ENCODE measurements at places on chromosomes 2 and 18.

GRCh38 chr18:31679133-31679742 is 5.1 kb downstream of the B4GALT6 start:
- DNase-seq, result no peak

DNA sequence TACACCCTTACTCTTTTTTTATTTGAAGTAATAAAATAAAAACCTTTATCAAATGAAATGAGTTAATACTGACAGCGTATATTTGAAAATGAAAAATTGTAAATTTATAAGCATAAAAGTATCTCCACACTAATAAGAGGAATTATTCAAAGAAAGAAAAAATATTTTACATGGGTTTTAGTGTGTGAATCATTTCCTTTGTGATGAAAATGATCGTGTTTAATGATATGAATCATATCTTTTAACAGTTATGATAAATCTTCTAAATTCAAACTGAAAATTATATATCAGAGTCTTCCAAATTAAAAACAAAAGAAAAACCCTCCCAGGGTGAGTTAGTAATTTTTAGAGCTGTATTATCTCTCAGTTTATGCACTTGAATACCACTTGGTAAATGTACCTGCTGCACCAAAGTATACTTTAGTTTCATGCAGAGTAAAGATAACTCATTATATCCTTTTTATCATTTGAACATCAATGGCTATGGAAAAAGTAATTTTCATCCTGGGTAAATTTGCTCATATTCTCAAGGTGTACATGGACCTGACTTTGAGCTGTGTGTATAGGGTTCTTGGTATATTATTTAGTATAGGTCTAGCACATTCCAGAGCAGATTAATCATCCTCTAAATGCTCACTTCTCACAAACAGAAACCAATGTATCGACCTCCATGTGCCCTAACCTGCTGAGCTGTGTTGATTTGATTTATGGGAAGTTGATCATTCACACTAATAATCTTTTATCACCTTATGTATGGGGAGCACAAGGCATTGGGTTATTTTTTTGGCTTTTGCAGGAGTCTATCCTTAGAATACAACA is 98.7 kb upstream of the VWC2L start:
- DNase-seq, result no peak

GRCh38 chr18:30177056-30177455 is 865.5 kb downstream of the DSC3 start:
- DNase-seq, result no peak

GRCh38 chr2:11784747-11785610 is 38.5 kb downstream of the LPIN1 start:
- DNase-seq, result no peak

- no peak for DNase-seq
These were observed 97.4 kb upstream of the STK17B start for GRCh38 chr2:196268538-196269338.

DNA sequence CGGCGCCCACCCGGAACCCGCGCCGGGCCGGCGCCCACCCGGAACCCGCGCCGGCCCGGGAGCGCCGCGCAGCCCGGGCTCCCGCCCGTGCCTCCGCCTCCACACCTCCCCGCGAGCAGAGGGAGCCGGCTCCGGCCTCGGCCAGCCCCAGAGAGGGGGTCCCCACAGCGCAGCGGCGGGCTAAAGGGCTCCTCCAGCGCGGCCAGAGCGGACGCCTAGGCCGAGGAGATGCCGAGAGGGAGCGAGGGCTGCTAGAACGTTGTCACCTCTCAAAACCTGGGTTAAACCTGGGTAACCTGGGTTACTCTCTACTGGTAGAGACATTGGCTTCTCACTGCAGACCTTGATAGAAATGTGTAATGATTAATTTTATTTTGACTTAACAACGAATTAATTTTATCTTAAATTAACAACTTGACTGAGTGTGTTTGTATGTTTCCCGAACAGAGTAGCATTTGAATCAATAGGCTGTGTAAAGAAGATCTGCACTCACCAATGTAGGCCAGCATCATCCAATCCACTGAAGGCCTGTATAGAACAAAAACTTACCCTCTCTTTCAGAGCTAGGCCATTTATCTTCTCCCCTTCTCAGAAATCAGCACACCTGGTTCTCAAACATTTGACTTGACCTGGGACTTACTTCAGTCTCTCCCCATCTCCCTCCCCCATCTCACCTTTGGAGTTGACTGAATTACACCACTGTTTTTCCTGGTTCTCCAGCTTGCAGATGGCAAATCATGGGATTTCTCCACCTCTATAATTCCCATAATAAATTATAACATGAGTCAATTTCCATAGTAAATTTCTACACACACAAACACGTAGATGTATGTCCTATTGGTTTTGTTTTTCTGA is 242.7 kb downstream of the ASXL3 start:
- no peak for DNase-seq

DNA sequence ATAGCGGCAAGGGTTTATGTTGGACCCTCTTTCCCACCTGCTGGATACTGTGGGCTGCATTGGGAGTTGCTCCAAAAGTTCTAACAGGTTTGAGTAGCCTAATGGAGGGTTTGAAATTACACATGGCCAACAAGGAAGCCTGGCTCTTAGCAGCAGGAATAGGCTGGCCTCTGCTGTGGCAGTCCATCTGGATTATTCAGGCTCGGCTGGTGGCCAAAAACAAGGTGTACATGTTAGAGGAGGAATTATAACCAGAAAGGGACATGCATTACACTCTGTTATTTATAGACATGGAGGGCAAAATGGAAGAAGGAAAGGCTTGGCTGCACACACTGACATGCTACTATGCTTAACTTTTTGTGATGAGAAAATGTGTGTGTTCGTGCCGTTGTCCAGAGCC is 61.1 kb upstream of the NRXN1 start:
- DNase-seq, result no peak

DNA sequence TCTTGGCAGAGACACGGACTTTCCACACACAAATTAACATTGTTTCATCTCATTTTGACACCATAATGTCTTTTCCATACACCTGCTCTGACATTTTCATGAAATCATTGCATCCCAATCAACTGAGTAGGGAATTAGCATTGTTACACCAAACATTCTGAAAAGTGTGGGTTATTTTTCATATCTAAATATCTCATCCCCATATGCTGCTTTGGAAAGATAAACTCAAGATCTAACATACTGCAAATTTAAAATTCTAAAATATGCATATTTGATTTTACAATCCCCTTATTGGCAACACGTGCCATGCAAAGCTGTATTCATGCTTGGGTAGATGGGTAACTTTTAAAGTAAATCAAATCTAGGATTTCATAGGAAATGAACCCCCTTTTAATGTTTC is 242.9 kb downstream of the ZNF516 start:
- no peak for DNase-seq

- DNase-seq, result no peak
These were observed 184.5 kb upstream of the LRP1B start for GRCh38 chr2:142315346-142315745.

GRCh38 chr2:45004562-45005191 is 4.6 kb downstream of the SIX2 start:
- DNase-seq, result no peak

DNA sequence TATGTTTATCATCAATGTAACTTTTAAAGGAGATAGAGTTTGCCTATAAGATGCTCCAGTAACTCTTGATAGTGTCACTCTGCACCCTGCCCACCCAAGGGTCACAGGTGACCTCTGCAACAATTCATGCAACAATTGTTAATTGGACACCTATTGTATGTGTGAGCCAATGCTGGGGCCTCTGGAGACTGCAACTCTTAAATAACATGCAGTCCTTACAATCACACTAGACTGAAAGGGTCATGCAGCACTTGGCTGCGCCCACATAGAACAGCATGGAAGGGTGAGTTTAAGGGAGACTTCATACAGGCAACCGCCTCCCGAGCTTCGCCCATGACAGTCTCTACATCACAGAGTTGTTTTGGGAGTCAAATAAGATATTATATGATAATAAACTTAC is 137.1 kb upstream of the TWIST2 start:
- DNase-seq, result no peak

DNA sequence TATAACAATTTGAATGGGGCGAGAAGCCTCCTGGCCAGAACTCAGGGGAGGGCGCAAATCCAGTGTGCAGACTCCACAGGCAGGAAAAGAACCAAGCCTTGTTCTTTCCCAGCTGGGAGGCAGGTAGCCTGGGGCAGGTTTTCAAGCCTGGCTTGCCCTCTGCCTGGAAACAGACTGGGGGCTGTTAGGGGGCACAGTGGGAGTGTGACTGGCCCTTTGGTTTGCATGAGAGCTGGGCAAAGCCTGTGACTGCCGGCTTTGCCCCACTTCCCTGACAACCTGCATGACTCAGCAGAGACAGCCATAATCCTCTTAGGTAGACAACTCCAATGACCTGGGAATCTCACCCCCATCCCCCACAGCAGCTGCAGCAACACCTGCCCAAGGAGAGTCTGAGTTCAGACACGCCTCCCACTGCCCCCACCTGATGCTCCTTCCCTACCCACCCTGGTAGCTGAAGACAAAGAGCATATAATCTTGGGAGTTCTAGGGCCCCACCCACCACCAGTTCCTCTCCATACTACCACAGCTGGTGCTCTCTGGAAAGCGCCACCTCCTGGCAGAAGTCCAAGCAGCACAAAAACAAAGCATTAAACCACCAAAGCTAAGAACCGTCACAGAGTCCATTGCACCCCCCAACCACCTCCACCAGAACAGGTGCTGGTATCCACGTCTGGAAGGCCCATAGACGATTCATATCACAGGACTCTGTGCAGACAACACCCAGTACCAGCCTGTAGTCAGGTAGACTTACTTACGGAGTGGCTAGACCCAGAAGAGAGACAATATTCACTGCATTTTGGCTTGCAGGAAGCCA is 402.5 kb downstream of the STK39 start:
- DNase-seq, result no peak

DNA sequence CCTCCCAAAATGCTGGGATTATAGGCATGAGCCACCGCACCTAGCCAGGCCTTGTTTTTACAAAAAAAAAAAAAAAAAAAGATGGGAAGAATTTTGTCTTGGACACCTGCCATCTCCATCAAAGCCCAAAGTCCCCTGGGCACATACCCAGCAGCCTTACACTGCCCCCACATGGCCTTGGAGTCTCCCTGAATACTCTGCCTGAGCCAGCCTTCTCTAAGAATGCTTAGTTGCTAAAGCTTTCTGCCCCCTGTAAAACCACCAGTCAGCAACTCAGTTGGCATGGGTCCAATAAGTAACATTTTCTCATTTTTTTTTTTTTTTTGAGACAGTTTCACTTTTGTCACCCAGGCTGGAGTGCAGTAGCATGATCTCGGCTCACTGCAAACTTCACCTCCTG is 40.6 kb downstream of the SPC25 start:
- no peak for DNase-seq

DNA sequence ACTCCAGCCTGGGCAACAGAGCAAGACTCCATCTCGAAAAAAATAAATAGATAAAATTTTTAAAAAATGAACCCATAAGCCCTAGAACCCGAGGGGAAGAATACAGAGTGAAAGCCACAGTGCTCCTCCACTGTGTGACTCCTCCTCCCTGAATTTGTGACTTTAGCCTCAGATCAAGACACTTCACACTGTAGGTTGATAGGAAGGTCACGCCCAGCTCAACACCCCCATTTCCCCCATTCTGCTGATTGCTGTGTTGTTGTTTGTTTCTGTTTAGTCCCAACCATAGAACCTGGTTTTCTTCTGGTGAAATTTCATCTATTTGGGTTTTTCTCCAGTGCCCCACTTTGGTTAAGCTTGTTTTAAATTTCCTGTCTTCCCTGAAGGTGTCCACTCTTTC is 102.2 kb downstream of the VIT start:
- DNase-seq, result no peak

DNA sequence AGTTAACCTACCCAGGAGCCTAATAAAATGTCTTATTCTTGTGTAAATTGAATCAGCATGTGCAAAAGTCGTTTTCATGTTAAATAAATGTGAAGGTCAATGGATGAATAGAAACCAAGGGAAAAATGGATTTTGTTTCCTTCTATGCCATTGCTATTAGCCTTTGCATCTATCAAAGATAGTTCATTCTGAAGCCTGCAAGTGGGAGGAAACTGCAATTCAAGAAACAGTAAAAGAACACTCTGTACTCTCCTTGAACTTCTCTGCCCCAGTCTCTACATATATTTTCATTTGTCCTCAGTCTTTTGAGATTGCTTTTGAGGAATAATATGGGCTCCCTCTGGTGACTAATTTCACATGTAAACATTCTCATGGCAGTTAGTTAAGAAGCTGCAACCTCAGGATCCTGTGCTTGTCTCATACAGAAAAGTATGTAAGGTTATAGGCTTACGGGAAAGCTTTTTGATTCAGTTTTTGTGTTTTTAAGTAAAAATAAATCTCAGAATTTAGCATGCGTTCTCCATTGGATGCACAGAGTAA is 1590.0 kb upstream of the LRRTM1 start:
- no peak for DNase-seq

DNA sequence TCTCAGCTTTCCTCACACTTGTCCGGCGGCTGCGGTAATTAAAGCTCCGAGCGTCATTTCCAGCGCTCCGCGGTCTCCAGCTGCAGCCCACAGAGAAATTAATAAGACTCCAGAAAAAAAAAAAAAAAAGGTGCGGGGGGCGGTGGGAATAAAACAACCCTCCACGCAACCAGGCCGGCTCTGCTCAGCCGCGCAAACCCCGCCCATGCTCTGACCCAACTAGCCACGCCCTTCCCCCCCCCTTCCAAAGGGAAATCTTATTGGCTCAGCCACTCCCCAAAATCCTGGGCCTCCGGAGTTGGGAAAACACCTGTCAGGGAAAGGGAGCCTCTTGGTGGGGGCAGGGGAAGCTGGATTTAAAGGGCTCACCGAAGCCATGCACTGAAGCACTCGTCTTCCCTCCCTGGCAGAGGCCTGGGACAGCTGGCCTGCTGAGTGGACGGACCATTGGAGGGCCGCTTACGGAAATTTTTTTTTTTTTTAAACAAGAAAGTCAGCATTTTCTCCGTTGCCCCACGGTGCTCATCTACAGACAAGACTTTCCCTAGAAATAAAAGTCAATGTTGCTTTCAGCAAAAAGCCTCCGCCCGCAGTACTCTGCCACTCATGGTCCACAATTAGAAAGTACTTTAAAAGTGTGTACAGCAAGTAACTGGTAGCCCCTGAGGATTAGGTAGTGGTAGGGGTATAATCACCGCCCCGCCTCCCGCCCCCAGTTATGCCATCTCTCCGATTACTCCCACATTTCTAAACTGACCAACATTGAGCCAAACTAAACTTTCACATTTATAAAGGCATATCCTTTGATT is 674 bp upstream of the ERBB4 start:
- no peak for DNase-seq

DNA sequence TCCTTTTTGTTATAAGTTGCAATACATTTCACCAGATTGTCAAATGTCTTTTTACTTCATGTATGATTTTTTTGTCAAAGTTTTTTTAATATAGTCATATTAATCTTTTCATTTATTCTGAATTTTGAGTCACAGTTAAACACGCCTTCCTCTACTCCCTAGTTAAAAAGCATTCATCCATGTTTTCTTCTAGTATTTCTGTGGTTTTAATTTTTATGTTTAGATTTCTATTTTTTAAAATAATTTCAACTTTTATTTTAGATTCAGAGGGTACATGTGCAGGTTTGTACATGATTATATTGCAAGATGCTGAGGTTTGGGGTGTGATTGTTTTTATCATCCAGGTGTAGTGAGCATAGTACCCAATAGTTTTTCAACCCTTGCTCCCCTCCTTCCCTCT is 146.7 kb upstream of the MYO3B start:
- no peak for DNase-seq

GRCh38 chr2:164688896-164689419 is 67.7 kb upstream of the GRB14 start:
- no peak for DNase-seq

GRCh38 chr2:178865146-178865936 is 58.1 kb upstream of the TTN start:
- DNase-seq, result no peak

GRCh38 chr2:66840321-66841002 is 405.5 kb downstream of the MEIS1 start:
- DNase-seq, result no peak

GRCh38 chr18:79393635-79394533 is 1.8 kb upstream of the NFATC1 start:
- no peak for DNase-seq
